ENCODE measurements at places on chromosomes 4 and X.
A peak's percentile ranks its signal among the peaks of the same experiment; 100 is the strongest.

- H3K36me3 ChIP-seq = no peaks in the 10 kb centered on the region
- no peak overlapping the region for H3K4me3 ChIP-seq
- DNase-seq = no peak
- H3K27me3 ChIP-seq = no peaks in the 10 kb centered on the region
Measured at GRCh38 chr4:5574386-5574785, 134.0 kb downstream of the EVC2 start.

DNA sequence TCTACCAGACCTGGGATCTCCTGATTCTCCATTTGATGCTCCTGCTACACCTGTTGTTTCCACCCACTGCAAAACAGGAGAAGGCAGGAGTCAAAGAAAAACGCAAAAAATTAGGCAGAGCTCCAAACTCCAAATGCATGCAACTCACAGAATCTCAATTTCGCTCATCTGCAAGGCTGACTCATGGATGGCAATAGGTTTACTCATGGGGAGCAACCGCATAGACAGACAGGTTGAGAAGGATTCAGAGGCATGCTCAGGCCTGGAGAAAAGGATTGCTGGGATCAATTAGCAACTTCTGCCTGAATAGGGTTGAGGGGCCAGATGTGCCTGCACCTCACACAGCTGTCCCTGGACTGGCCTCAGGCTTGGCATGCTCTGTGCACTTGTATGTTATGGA lies 231.0 kb downstream of the LDB2 start:
- H3K4me3 ChIP-seq = no peak overlapping the region
- H3K27ac ChIP-seq = no peak overlapping the region
- DNase-seq = no peak
- no peaks in the 10 kb centered on the region for H3K4me1 ChIP-seq

GRCh38 chrX:122666601-122667000 lies 517.5 kb upstream of the GRIA3 start:
- no peak overlapping the region for H3K27ac ChIP-seq
- no peak for DNase-seq
- no peaks in the 10 kb centered on the region for H3K27me3 ChIP-seq
- H3K4me3 ChIP-seq = no peak overlapping the region
- no peaks in the 10 kb centered on the region for H3K36me3 ChIP-seq

DNA sequence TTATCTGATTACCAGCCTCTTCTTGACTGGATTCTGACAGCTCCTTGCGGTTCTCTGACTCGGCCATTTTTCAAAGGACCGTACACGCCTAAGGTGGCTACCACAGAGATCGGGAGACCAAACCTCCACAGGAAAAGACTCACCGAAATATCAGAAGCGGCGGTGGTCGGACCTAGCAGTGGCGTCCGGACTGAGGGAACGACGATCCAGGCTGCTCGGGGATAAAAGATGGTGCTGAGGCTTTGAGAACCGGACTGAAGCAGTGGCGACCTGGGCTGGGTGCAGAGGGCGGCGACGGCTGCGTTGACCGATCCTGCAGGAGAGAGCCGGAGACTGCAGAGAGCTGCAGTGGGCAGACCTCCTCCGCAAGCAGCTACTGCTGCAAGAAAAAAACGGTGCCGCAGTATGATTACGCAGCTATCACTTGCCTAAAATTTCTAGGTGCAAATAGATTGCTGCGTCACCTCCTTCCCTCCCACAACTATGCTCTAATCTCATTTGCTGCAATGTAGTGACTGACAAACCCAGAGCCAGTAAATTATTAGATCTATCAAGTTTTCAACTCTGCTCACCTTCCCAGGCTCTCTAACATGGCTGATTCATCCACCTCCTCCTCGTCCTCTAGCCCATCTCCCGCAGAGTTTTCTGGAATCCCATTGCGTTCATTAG lies at the start of gene NAP1L2:
Gene NAP1L2, minus strand, starts transcription at position 426 of the 669 bp plus-strand sequence. Its CDS starts 359 bp downstream, at position 67.
- peak within 1 kb of the TSS; percentile 75 for H3K4me3 ChIP-seq
- peaks cover 15% of the 10 kb centered on the region for H3K4me1 ChIP-seq
- H3K27me3 ChIP-seq = peaks cover 13% of the 10 kb centered on the region
- H3K36me3 ChIP-seq = no peaks in the 10 kb centered on the region

DNA sequence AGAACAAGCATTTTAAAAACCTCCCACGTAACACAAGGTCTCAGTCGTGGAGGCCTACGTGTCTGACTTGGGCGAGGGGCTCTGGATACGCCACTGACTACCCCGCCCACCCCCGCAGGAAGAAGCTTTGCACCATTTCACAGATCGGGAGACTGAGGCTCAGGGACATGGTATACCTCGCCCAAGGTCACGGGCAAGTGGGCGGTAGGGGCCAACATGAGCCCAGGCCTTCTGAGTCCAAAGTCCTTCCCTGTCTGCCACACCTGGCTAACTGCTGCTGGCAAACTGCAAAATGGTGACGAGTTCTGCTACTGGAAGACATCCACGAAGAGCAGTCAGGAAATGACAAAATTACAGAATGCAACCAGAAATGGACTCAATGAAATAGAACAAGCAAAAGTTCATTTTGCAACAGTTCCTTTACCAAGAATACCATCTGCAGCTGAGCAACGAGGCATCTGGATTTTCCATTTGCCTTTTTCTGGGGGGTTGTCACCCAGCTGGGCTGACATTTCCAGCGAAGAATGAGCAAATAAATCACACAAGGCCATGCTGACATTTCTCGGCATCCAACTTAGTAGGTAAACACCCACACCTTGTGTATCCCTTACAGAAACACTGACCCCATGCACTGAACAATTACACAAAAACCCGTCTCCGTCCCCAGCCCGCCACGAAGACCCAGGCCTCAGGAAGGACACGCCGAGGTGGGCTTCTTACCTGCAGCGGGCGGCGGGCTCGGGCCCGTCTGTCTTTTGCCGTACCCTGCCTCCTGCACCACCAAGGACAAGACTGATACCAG lies 70.2 kb upstream of the AFAP1 start:
- no peaks in the 10 kb centered on the region for H3K4me1 ChIP-seq
- DNase-seq = no peak
- no peaks in the 10 kb centered on the region for H3K36me3 ChIP-seq
- no peak overlapping the region for H3K4me3 ChIP-seq
- H3K27me3 ChIP-seq = no peaks in the 10 kb centered on the region

DNA sequence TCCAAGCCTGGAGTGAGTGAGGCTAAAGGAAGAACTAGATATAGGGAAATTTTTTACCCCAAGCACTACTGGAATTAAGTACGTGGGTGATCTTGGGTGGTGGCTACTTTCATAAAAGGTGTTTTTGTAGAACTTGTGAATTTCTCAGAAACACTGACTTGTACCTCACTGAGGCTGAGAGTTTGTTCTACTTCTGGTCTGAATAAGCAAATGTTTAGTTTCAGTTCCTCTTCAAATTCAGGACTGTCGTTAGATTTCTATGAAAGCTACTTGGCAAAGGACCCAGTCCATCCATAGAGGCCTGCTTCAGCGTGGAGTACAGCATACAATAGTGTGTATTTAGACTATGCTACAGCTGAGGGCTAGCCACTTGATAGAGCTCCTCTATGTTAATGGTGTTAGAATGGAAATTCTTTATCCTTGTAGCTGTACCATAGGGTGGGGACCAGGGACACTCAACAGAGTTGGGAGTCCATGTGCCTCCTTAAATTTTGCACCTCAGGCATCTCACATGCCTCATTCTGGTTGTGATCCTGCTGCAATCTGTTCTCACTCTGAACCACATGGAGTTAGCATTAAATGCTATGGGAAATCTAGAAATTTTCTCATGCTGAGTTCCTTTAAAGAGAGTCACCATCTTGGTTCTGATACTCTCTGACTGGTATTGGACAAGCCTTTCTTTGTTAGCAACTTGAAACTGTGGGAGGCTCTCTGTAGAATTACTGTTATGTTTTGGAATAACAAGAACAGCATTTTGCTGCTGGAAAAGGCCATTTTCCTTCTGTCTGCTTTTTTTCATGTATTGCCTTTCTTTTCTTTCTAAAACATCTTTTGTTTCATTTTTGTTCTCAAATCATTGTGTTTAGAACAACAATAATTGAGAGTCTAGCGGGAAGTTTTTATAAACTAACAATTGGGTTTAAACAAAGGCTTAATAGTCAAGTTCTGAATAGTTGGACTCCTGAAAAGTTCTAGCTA lies 86.8 kb downstream of the PDGFRA start:
- H3K27me3 ChIP-seq = peaks cover 2% of the 10 kb centered on the region
- no peaks in the 10 kb centered on the region for H3K36me3 ChIP-seq

GRCh38 chrX:148741441-148741840 lies 241.0 kb downstream of the AFF2 start:
- H3K27ac ChIP-seq = no peak overlapping the region
- H3K4me1 ChIP-seq = no peaks in the 10 kb centered on the region
- DNase-seq = no peak
- H3K4me3 ChIP-seq = no peak overlapping the region
- H3K36me3 ChIP-seq = no peaks in the 10 kb centered on the region

GRCh38 chrX:14865201-14865600 lies 7.7 kb downstream of the FANCB start:
- H3K4me1 ChIP-seq = no peaks in the 10 kb centered on the region
- H3K27me3 ChIP-seq = no peaks in the 10 kb centered on the region
- no peak for DNase-seq

DNA sequence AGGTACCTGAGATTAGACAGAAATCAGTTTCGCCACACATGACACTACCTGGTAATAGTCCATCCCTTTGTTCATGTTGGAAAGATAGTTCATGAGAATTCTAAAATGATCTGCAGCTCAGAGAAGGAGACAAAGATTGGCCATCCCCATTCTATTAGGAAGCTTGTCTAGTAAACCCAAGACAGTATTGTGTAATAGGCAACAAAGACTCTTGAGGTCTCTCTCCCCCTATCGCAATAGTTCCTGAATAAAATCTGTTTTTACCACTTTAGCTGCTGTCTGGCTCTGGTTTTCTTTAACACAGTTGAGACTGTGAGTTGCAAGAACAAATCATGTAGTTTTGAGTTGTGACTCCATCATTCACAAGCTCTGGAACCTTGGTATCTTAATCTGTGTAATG lies 14.8 kb upstream of the BBS7 start:
- H3K27ac ChIP-seq = no peak overlapping the region
- H3K4me3 ChIP-seq = no peak overlapping the region
- peaks cover 8% of the 10 kb centered on the region for H3K4me1 ChIP-seq
- no peak for DNase-seq
- peaks cover 5% of the 10 kb centered on the region for H3K36me3 ChIP-seq
- H3K27me3 ChIP-seq = peaks cover 55% of the 10 kb centered on the region

DNA sequence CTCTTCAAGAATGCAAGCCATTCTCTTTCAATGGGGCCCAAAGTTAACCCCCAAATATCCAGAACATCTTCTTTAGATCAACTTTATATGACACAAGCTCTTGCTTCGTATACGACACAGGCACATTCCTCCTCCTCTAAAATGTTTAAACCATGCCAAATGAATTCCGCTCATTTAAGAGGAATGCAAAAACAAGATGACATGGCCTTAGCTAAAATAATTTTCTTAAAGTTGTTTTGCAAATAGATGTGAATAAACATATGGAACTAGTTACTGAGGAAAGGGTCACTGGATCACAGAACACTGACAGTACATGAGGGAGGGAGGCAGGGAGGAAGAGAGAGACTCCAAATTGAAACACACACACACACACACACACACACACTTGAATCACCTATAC lies 97.4 kb downstream of the RASL11B start:
- no peak overlapping the region for H3K4me3 ChIP-seq
- H3K36me3 ChIP-seq = peaks cover 7% of the 10 kb centered on the region
- no peak for DNase-seq
- H3K27ac ChIP-seq = no peak overlapping the region

DNA sequence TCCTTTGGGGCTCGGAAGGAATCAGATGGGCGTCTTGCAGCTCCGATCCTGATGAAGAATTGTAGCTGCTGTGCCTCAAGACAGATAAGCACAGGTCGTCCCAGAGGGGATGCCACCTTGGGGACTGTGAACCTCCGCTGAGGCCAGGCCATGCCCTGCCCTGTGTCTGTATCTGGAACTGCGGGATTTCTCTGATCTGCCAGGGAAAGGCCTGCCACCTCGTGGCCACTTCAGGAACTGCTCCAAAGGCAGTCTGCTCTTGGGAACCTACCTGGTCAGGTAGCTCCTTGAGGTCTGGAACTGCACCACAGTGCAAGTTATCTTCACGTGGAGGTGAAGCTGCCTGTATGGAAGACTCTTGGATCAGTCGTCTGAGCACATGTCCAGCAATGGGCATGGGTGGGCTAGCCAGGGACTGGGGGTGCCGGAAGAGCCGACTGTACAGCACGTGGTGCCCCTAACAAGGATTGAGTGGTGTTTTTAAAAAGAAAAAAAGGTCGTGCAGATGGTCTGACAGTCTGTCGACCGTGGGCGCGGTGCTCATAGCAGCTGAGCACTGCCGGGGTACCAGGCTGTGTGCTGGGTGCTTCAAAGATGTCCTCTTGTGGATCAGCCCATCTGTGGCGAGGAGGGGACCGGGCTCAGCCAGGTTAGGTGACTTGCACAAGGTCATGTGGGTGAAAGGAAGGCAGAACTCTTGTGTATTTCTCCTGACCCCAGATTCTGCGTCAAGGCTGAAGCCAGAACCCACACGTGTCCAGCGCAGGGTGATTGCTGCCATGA lies 3.1 kb upstream of the GRPEL1 start:
- peak; percentile 83 for DNase-seq
- H3K36me3 ChIP-seq = no peaks in the 10 kb centered on the region
- H3K27ac ChIP-seq = peak overlapping the region; percentile 89
- H3K4me3 ChIP-seq = peak overlapping the region; percentile 65
- H3K4me1 ChIP-seq = peaks cover 23% of the 10 kb centered on the region

DNA sequence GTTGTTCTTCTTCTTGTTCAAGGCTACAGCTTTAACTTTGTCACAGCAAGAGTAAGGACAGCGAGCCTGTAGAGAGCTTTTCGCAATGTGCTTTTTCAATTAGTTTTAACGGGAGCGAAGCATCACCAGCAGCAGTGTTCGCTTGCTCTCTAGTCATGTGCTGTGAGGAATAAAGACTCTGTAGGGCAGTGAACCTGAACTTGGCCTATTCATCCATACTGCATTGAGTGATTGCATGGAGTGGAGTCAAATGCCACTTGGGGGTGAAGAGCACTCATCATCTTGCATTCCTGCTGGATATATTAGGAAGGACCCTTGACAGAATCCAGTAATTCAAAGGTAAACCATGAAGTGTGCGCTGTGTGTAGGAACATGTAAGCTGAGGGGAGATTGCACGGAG lies 240.0 kb downstream of the FRMPD4 start:
- H3K4me1 ChIP-seq = no peaks in the 10 kb centered on the region
- H3K27me3 ChIP-seq = peaks cover 34% of the 10 kb centered on the region
- no peak overlapping the region for H3K4me3 ChIP-seq
- no peak for DNase-seq

GRCh38 chr4:140637836-140638235 lies 69.1 kb upstream of the UCP1 start:
- no peaks in the 10 kb centered on the region for H3K27me3 ChIP-seq
- peaks cover 37% of the 10 kb centered on the region for H3K36me3 ChIP-seq
- peak; percentile 20 for DNase-seq

- no peak overlapping the region for H3K27ac ChIP-seq
- DNase-seq = no peak
- no peak overlapping the region for H3K4me3 ChIP-seq
Measured at GRCh38 chr4:98780926-98781325, 122.5 kb upstream of the TSPAN5 start.

DNA sequence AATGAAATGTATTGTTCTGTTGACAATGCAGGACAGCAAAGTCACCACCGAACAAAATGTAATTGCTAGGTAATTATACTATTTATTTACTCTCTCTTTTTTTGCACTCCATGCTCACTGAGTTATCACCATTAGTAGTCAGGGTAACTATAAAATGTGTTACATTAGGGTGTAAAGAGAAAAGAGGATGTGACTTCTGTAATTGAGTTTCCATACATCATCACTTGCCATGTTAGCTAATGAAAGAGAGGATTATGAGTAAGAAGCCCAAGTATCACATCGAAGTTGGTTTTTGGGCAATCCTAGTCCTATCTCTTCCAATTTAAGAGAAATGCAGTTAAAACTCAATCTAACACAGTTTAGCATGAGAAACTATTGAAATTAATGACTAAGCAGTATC lies 7.6 kb downstream of the ZXDA start:
- H3K36me3 ChIP-seq = no peaks in the 10 kb centered on the region
- H3K4me1 ChIP-seq = peaks cover 18% of the 10 kb centered on the region
- H3K27ac ChIP-seq = peak overlapping the region; percentile 35
